ENCODE measurements at places on chromosomes 11 and 22.

- no peak for DNase-seq
These were observed 434.5 kb upstream of the B3GAT1 start for GRCh38 chr11:134846328-134847082.

DNA sequence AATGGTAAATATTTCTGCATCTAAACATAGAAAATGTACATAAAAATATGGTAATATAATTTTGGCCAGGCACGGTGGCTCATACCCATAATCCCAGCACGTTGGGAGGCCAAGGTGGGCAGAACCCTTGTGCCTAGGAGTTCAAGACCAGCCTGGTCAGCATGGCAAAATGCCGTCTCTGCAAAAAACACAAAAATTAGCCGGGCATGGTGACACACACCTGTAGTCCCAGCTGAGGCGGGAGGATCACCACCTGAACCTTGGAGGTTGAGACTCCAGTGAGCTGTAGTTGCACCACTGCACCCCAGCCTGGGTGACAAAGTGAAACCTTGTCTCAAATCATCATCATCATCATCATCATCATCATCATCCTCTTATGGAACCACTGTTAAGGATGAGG lies 230.6 kb upstream of the NCAM1 start:
- DNase-seq, result no peak

GRCh38 chr11:84396521-84396920 lies 1110.4 kb upstream of the CCDC90B start:
- no peak for DNase-seq

GRCh38 chr11:111479666-111480065 lies 32.5 kb downstream of the BTG4 start:
- DNase-seq, result no peak

- DNase-seq, result no peak
These were observed 3.9 kb downstream of the CREB3L1 start for GRCh38 chr11:46281371-46281831.

GRCh38 chr11:104819603-104820002 lies 78.7 kb downstream of the CASP12 start:
- no peak for DNase-seq

- DNase-seq, result no peak
These were observed 469.8 kb downstream of the BRD1 start for GRCh38 chr22:49357661-49358440.

- no peak for DNase-seq
These were observed 531 bp upstream of the SOX6 start for GRCh38 chr11:16356761-16357393.

DNA sequence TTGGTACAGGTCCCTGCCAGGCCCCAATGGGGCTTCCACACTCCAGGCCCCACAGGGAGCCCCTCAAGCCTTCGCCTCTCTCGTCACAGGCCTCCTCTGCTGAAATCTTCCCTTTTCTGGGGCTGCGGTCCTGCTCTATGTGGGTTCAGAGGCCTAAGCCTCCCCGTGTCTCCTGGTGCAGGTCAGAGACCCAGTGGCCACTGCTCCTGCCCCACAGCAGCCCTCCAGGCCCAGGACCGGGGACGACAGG lies 5.9 kb upstream of the IFITM3 start:
- DNase-seq, result no peak

DNA sequence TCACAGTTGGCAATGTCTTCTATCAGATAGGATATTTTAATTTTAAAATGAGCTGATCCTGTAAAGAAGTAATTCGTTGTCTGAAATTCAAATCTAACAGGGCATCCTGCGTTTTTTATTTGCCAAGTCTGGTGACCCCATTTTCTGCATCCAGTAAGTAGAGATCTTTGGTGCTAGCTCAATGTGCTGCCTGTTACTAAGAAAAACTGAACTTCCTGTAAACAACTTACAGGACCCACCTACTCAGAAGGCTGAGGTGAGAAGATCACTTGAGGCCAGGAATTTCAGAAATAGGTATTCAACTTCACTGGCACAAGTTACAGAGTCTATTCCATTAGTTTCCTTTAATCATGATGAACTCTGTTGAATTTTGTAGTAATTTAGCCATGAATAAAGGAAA lies 4.0 kb downstream of the ARL14EP start:
- no peak for DNase-seq

GRCh38 chr11:99537681-99538080 lies 516.9 kb downstream of the CNTN5 start:
- DNase-seq, result no peak

DNA sequence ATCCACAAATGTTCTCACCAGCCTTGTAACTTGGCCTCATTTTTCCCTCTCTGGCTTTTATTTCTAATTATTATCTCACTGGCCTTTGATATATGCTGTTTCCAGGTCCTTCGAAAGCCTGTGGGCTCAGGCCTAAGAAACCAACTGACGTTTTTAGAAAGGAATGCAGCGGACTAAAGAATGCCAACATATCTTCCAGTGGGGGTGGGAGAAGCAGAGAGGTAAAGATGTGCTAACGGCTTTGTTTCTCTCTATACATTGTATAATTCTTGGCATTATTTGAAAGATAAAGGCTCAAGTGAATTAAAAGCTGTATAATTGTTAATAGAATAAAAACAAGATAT lies 28.2 kb downstream of the OR6Q1 start:
- DNase-seq, result peak; percentile 51

DNA sequence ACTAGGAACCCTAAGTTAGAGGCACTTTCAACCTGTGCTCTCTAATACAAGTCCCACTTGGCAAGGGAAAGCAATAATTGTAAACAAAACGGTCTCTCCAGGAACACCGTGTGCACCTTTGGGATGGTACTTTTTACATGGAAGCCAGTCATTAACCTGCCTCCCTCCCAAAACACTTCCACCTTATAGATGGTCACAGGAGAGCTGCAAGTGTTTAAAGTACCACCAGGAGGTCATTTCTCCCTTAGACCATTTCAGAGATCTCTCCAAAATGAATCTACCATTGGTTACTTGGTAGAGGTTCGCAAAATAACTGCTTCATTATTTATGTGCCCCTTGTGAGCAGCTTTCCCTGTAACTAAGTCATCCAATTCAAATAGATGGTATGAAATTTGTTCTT lies 375.3 kb downstream of the DYNC2H1 start:
- no peak for DNase-seq
